ENCODE measurements at places on chromosomes 5 and 9.

- DNase-seq: no peak
Measured at GRCh38 chr9:8338767-8339510, 539.4 kb upstream of the DMAC1 start.

DNA sequence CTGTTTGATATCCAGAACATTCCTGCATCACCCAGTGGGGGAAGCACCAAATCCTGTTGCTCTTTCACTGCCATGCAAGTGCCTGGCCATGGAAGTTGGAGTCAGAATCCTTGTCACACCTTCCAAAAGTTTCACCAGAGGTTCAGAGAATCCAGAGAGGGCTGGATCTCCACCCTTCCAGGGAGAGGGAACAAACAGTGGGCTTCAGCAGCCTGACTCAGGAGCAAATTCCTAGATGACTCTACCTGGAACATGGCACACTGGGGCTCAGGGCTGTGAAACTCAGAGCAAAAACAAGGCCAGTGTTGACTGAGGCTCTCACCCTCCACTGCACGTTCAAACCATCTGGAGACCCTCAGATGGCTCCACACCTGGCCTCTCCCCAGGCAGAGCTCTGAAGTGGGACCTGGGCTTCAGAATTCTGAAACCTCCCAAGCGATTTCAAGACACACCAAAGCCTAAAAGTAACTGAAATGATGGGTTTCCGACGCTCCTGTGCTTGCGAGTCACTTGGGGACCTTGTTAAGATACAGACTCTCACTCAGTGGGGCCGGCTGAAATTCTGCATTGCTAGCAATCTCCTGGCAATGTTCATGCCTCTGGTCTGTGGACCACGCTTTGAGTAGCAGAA, 205.9 kb downstream of the AUH start:
- DNase-seq: no peak

DNA sequence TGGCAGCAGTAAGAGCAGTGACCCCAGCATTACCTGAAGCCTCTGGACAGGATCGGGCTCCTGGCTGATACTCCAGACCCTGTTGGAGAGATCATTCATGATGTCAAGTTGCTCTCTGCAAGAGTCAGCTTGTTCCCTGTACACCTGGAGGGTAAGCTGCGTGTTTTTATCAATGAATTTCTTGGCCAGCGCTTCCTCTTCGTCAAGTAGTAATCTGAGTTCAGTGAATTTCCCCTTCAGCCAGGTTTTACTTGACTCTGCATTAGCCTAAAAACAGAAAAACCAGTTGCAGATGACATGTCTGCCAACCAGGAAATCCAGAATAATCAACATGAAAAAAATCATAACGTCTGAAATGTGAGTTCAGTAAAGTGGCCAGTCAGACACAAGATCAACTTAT, 19.1 kb downstream of the TRIM14 start:
- no peak for DNase-seq

- DNase-seq: peak; percentile 51
Measured at GRCh38 chr5:140345919-140346347, 470 bp downstream of the HBEGF start.

GRCh38 chr5:150644058-150644457, 3.6 kb downstream of the SYNPO start:
- no peak for DNase-seq

GRCh38 chr5:756171-756570, 28.4 kb downstream of the ZDHHC11B start:
- DNase-seq: no peak

GRCh38 chr5:6583049-6583880, 49.6 kb downstream of the NSUN2 start:
- no peak for DNase-seq

GRCh38 chr5:43006424-43007202, 33.5 kb downstream of the ANXA2R start:
- no peak for DNase-seq

DNA sequence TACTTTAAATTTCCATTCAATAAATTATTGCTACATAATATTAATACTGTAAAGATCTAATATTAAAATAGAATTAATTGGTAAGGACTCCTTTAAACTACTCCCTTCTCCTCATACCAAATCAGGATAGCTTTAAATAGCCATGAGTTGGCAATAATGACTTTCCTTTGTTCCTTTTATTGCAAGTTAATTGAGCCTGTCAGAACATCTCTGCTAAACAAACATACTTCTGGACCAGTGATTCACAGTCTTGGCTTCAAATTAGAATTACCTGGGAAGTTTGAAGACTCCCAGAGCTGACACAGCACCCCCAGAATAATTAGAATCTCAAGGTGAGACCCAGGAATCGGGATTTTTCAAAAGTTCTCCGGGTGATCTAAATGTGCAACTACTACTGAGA, 18.7 kb downstream of the C5orf58 start:
- DNase-seq: no peak

DNA sequence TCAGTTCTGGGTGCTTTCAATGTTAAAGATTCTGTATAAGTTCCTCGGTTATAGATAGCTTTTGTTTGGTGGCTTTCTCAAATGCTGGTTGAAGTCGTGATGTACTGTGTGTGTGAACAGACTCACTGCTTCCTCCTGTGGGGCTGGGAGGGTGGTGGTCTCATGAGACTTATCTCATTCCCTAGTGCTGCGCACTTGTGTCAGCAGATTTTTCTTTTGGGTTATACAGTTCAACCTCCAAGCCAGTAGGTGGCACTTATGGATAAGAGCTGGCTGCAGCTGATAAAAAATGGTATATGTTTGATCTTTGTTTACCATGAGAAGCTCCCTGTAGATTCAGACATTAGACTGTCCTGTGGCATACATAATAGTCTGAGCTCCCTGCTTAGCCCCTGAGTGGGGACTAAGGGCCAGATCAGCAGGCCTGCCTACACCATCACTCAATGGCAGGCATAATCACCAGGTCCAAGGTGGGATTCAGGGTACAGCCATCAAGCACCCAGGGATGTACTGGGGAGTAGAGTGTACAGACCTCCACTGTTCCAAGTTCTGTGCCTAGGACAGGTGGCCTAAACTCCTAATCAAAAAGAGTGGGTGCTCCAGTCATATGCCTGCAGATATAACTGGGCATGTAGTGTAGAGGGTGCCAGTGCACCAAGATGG, 174.2 kb downstream of the OXCT1 start:
- no peak for DNase-seq

- DNase-seq: no peak
Measured at GRCh38 chr5:112732131-112732530, 5.6 kb upstream of the APC start.

- DNase-seq: no peak
Measured at GRCh38 chr5:141871870-141872269, 6.3 kb downstream of the PCDH1 start.

GRCh38 chr5:109406719-109407118, 3.1 kb downstream of the PJA2 start:
- no peak for DNase-seq

DNA sequence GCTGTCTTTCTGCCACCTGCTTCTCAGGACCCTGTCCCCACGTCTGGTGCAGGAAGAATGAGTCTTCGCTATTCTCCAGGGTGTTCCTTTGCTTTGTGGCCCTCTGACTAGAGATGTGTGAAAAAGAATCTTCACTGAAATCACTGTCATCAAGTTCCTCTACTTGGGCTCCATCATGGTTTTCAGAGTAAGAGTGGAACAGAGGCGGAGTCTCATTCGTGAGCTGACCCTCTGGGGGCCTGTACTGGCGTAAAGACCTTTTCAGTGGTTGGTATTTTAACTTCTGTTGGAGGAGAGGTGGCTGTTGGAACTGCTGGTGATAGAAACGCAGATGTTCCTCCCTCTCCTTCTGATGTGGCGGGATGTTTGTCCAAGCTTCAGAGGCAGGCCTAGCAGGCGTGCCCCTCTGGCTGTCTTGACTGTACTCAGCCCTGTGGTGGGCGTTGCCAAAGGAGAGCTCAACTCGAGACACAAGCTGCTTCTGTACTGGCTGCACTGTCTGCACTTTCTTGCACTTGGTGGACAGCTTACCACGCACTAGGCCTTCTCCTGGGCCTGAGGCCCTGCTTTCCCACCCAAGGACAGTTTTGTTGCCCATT, 72.0 kb downstream of the KIF24 start:
- no peak for DNase-seq

- no peak for DNase-seq
Measured at GRCh38 chr5:126645132-126645531, 44.4 kb downstream of the PHAX start.

DNA sequence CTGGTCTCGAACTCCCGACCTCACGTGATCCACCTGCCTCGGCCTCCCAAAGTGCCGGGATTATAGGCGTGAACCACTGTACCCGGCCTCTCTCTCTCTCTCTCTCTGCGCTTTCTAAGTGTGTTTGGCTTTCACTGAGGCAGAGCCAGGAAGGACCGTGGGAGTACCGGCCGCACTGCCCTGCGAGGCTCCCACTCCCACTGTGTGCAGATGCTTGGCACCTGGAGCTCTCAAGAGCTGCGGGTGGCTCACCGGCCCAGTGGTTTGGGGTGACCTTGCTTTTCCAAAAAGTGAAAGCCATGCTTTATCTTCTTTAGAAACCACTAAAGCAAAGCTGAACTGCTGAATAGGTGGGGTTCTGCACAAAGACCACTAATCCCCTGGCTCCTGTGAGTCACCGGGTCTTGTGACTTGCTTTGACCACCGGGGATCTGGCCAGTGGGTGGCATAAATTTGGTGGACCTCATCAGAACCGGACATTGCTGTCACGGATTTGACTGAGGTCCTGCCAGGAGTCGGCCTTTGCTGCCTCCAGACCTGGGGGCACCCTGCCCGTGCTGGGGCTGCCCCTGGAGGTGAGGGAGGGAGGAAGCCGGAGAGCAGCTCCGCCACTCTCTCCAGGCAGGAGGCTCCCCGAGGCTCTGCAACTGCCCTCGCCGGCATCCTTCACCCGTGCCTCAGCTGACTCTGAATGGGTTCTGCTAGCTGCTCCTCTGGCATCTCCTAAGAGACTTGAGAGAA, 228.9 kb downstream of the FANCC start:
- DNase-seq: no peak

DNA sequence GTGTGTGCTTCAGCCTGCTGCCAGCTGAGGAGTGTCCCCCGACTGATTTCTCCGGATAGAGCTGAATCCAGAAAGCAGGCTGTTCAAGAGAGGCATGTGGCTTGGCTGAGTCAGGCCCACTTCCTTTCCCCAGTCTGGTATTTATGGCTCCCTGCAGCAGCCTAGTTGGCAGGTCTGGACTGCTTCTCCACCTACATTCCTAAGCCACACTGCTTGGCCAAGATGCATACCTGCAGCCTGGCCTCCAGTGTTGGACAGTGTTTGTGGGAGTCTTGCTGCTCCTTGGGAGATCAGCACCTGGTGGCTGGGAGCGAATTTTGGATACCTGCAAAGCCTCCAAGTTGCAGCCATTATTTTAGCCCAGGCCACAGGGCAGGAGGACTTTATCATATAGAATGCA, 670.8 kb downstream of the ACTL7B start:
- no peak for DNase-seq

DNA sequence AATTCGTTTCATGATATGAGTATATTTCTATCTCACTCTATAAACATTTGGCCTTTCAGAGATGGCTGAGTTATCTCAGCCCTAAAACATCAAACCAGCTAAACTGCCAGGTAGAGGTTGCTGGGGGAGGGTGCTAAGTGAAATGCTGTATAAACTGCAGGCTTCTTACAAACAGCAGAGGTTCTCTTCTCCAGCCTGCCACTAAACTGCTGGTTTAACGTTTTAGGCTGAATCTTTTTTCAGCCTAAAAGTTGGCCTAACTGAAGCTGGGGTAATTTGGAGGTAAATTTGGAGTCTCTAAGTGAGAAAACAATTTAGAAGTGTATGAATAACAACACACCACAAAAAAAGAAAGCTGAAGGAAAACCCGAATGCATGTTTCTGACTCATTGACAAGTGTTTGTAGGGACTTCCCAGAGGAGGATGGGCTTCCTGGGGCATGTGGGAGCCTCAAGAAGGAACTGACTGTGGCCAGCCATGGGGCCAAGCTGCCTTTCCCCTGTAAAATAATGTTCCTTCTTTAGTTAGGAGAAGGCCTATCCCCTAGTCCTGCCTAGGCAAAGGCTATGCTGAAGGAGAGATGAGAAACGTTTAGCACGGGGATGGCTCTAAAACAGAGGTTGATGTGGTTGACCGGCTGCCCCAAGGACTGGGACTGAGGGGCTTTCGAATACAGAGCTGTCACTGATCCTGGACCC, 44.3 kb downstream of the SLC28A3 start:
- DNase-seq: no peak

GRCh38 chr5:57900381-57900944, 417.9 kb upstream of the ACTBL2 start:
- DNase-seq: peak; percentile 5

- DNase-seq: no peak
Measured at GRCh38 chr9:27990524-27990923, 417.2 kb upstream of the C9orf72 start.

DNA sequence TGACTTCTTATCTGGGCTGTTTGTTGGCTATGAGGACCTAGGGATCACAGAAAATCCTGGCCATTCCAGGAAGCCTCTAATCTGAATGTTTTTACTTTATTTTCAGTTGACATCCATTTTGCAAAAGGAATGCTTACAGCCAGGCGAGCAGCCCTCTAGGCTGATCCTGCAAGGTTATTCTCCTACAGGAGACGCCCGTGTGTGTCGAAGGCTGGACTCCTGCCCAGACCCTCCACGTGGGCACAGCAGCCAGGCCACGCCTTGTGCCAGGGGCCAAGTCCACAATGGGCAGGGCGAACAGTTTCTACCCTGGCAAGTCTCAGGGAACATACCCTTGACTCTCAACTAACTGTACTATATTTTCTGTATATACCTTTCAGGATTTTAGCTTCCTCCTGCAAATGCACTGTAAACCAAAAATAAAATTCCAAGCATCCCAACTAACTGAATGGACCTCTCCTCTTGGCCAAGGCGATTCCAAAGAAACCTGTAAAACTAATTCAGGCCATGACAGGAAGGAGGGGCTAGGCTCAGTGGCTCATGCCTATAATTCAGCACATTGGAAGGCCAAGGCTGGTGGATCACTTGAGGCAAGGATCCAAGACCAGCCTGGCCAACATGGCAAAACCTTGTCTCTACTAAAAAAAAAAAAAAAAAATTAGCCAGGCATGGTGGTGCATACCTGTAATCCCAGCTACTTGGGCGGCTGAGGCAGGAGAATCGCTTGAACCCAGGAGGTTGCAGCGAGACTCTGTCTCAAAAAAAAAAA, 5.7 kb downstream of the CMBL start:
- DNase-seq: no peak

- DNase-seq: no peak
Measured at GRCh38 chr9:19938990-19939733, 150.3 kb upstream of the SLC24A2 start.

DNA sequence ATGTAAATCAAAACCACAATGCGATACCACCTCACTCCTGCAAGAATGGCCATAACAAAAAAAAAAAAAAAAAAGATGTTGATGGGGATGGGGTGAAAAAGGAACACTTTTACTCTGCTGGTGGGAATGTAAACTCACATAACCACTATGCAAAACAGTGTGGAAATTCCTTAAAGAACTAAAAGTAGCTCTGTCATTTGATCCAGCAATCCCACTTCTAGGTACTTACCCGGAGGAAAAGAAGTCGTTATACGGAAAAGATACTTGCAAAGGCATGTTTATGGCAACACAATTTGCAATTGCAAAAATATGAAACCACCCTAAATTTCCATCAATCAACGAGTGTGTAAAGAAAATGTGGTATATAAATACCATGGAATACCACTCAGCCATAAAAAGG, 205.0 kb downstream of the TENT4A start:
- DNase-seq: no peak

GRCh38 chr5:26295541-26295940, 742.8 kb downstream of the CDH9 start:
- DNase-seq: no peak

- no peak for DNase-seq
Measured at GRCh38 chr5:132807163-132807838, 5.8 kb upstream of the SOWAHA start.

GRCh38 chr5:96566833-96567587, 95.2 kb upstream of the CAST start:
- no peak for DNase-seq

All from occipital lobe (tissue), 3 donors.